ENCODE measurements at places on chromosomes 1 and 21.

DNA sequence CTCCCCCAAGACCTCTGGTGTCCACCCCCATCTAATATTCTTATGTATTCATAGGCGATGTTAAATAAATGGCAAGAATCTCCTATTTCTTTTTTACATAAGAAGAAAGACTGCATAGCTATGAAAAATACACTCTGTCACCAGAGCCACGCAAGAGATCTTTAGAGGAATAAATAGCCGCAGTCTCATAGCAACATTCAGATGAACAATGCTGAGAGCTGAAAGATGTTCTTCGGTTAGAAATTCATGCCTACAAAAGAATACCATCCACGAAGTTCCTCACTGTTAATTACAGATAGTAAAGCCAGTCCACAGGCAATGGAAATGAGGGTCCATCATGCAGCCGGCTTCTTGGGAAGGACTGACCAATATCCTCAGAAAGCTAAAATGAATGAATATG lies 76.0 kb upstream of the SOD1 start:
- DNase-seq, result no peak

GRCh38 chr21:45997495-45998275 lies 16.1 kb downstream of the COL6A1 start:
- DNase-seq, result no peak

- DNase-seq, result no peak
These were observed 68.9 kb downstream of the DMAP1 start for GRCh38 chr1:44281962-44282703.

- DNase-seq, result no peak
These were observed 21.9 kb upstream of the ALDH4A1 start for GRCh38 chr1:18924221-18924691.

DNA sequence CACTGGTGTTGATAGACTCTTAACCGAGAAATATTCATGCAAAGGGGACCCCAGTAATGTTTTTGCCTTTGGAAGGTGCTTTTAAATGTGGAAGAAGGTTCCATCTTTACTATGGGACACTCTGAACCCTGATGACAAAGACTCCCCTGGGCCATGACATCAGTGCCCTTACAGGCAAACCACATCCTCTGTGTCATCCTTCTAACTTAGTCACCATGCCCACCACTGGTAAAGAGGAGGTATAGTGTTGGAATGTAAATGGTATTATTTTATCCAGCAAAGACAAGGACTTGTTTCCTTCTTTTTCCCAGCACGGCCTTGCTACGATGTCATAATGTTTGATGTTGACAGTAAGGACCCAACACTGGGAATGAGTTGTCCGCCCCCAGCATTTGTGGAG lies 12.6 kb downstream of the METTL13 start:
- no peak for DNase-seq

- DNase-seq, result no peak
These were observed 41.0 kb upstream of the HAO2 start for GRCh38 chr1:119327450-119328155.

DNA sequence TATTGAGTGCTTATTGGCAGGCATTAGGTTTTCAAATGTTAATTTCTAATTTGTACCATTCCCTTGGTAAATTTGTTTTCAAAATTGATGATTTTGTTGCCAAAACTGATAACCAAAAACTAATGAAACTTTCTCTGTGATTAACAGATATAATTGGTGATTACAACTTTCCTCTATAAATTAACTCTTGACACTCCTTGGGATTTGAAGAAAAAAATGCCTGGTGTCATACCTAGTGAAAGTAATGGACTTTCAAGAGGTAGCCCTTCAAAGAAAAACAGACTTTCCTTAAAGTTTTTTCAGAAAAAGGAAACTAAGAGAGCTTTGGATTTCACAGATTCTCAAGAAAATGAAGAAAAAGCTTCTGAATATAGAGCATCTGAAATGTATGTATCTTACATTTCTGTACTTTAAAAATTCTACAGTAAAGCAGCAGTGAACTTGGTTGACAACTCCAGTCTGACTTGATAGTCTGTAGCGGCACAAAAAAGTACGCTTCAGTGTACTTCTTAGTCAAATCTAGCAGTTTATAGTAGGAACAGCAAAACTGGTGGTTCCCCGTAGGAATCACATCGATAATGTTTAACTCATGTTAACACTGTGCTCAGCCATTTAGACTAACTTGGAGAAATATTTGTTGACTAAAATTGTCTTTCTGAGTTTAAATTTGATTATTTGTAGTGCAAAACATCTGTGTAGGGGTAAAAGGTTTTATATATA lies 3.0 kb downstream of the USP1 start:
- no peak for DNase-seq

DNA sequence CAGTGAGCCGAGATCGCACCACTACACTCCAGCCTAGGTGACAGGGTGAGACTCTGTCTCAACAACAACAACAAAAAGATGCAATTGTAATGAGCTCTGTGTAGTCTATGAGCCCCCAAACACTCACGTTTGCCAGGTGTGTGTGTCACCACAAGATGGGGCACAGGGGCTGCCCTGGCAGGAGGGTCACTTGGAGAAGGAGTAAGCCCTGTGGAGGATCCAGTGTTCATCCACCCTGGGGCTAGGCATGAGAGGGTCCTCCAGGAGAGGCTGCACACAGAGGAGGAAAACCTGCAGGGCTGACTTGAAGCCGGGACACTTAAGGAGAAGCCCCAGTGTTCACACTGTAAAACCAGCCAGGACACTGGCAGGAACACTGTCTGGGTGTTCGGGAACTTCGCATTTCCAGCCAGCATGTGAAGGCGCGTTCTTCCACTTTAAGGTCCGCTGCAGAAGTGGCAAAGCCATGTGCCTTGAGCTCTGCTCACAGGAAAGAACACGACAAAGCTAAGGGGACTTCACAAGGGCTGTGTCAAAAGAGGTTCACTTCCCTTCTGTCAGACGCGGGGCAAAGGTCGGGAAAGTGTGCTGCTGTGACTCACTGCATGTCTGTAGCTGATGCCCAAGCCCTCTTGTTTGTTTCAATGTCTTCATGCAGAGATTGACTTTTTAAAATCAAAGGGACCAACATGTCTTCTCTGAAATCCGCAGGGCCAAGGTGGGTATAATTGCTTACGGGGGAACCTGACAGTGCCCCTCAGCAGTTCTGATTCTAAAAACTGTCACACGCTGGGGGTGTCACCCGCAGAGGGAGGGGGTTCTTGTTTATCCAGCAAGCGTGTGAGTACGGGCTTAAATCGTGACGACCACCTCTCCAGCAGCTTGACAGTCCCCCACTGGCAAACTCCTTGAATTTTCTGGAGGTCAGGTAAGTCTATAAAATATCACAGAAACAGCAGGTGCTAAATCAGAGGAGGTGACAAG lies 102.8 kb downstream of the RIPK4 start:
- no peak for DNase-seq

- no peak for DNase-seq
These were observed 7.9 kb upstream of the A3GALT2 start for GRCh38 chr1:33328817-33329216.

GRCh38 chr1:150567341-150567716 lies 12.1 kb downstream of the MCL1 start:
- DNase-seq, result peak; percentile 36

- DNase-seq, result no peak
These were observed 142.4 kb downstream of the MACF1 start for GRCh38 chr1:39346872-39347271.

DNA sequence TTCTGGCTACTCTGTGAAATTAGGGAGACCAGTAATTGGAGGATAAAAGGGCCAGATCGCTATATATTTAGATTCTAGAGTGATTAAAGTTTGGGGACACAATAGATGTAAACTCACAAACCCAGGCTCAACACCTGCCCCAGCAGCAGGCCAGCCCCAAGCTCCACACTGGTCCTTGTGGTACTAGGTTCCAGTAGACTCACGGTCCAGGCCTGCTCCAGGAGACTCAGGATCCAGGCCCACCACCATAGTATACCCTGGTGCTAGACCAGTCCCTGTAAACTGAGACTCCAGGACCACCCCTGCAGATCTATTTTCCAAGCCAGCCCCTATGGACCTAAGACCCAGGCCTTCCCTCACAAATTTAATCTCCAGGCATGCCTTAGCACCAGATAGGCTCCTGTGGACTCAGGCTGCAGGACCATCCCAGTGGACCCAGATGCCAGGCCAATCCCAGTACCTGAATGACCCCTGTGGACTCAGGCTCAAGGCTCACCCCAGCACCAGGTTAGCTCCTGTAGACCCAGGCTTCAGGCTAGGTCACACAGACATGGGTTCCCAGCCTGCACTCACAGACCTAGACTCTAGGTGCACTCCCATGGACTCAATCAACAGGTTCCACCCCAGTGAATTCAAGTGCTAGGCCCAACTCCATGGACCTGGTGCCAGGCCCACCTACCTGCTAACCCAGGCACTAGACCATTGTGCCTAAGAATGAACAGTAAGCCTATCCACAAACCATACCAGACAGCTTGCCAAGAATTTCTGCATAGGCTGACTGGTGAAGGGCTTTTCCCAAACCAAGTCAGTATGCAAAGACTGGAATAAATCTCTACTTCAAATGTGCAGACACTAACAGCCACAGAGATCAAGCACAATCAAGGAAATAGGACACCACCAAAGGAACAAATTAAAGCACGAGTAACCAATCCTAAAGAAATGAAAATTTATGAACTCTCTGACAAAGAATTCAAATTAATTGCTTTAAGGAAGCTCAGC lies 13.8 kb upstream of the DENND1B start:
- no peak for DNase-seq

DNA sequence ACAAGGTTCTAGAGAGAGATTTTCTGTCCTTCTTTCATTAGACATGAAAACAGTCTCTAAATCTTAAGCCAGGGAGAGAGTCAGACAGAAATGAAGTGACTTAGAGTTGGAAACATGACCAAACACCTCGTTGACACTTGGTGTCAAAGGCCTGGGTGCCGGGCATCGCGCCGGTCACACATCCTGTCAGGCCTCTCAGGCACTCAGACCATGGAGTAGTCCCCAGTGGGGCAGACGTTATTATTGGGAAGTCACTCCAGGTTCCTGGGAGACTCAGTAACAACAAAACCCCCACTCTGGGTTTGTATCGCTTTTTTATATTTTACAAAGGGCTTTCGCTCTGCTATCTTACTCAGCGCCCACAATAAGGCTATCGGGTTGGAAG lies 25.8 kb downstream of the KCNN3 start:
- no peak for DNase-seq

DNA sequence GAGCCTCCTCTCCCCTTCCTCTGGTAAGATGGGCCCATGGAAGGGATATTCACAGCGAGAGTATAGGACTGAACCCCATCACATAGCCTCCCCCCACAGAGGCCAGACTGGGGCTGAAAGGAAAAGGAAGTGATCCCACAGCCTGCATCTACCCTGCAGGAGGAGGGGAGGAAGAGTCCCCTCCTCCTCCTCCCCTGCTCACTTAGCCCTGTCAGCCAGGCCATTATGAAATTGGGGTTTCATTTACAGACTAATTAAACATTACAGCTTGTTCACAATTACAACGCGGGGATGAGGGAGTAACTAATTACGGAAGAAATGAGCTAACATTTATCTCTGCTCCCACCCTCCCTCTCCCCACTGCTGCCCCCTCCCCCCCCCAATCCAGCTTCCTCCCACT lies 25.4 kb downstream of the DMAP1 start:
- no peak for DNase-seq

- DNase-seq, result no peak
These were observed 80.1 kb upstream of the DNAJC6 start for GRCh38 chr1:65229201-65229600.

DNA sequence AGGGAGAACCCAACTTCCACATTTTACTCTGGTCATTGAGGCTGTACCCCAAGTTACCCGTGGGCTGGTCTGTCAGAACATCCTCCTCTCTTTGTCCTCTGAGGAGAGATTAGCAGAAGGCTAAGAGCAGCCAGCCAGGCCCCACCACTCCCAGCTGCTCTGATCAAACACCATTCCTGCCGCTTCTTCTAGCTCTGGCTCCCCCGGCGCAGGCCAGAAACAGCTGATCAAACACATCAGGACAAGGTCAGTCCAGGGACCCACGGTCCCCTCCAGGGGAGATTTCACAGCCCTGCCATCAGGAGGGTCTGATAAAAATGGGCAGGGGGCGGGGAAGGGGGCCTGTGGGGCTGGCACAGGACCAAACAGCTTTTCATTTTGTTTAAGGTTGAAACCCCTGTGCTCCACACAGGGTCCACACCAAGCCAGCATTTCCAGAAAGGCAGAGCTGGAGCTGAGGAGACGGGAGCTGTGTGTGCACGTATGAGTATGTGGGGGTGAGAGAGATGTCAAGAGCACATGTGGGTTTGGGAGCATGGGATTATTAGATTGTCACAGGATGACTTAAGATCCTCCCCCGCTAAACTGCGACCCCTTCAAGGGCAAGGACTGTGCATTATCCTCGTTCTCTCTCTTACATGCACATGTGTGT lies 29.9 kb upstream of the EPHA8 start:
- DNase-seq, result no peak

DNA sequence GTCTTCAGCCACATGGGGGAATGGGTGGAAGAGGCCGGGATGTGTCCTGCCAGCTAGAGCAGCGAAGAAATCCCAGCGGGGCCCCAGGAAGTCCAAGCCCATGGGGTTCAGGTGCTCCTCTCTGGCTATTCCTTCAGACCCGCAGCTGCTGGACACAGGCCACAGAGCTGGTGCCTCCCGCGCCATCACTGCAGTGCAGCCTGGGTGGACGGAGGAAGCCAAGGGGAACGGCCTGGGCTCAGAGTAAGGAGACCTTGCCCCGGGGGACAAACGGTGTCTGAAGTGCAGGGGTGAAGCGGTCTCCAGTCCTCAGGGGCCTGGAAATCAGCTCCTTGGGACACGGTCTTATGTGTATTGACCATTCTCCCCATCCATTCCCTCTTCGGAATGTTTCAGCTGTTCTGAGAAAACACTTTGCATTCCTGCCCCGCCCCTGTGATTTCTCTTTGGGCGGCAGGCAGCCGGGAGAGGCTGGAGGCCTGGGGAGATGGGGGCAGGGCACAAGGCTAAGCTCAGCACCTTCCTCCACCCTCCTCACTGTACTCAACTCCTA lies 18.4 kb downstream of the MTHFR start:
- DNase-seq, result no peak

Measured in hematopoietic multipotent progenitor cell treated with erythropoietin and hydrocortisone succinate and interleukin-3 and kit ligand, for 15 days (in vitro differentiated cells).